ENCODE measurements at places on chromosomes 12 and 14.

- no peak for DNase-seq
Observed at GRCh38 chr12:12482959-12483358, 79.7 kb downstream of the DUSP16 start.

- no peak for DNase-seq
Observed at GRCh38 chr12:56257071-56257470, 1.1 kb downstream of the ANKRD52 start.

DNA sequence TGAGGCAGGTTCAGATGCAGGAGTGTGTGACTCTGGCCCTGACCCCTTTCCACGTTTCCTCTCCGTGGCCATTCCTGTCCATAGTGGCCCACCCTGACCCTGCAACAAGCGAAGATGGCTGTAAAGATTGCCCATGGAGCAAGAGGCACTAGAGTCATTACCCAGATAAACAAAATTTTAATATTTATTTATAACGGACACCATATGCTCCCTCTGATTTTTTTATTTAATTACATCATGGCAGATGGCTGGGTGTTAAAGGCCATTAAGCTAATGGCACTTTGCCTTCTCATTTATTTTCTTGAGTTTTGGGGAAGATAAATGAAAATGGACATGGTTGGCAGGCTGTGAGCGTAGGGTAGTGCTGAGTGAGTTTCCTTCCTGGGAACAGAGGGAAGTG lies 58.7 kb downstream of the WSCD2 start:
- no peak for DNase-seq

DNA sequence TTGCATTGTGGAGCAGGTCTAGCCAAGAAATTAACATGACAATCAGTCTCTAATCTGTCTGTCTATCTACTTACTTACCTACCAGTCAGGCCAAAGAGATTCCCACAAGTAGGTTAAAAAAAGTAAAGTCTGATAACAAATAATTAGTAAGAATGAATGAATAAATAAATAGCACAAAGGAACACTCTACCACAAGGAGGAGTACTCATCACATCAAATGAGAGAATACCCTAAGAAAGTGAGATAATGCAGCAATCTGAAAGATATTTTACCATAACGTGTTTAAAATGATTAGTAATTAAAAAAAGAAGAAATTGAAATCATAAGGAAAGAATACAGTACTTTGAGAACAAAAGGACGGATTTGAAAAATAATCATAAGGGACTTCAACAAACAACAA lies 187.2 kb downstream of the SYNE2 start:
- peak; percentile 60 for DNase-seq

DNA sequence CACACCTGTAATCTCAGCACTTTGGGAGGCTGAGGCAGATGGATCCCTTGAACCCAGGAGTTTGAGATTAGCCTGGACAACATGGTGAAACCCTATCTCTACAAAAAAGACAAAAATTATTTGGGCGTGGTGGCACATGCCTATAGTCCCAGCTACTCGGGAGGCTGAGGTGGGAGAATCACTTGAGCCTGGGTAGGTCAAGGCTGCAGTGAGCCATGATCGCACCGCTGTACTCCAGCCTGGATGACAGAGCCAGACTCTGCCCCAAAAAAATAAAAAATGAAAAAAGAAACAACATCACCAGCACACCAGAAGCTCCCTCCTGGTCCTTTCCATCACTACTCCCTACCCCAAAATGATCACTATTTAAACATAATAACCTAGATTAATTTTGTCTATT lies 2.6 kb downstream of the VEZT start:
- no peak for DNase-seq

DNA sequence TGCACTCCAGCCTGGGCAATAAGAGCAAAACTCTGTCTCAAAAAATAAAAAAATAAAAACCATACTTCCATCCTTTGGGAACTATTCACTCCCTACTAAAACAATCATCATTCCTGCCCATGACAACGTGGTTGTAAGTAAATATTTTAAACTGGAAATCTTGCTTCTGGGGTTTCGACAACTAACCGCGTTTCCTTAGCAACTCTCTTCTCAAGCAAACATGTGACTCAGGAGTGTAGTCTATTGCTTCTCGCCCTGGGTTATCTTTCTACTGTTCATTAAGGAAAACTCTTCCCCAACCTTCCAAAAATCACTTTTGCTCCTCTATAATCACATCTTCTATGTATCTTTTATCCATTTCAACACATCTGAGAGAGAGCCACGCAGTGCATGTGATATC lies 21.8 kb downstream of the APPL2 start:
- no peak for DNase-seq

DNA sequence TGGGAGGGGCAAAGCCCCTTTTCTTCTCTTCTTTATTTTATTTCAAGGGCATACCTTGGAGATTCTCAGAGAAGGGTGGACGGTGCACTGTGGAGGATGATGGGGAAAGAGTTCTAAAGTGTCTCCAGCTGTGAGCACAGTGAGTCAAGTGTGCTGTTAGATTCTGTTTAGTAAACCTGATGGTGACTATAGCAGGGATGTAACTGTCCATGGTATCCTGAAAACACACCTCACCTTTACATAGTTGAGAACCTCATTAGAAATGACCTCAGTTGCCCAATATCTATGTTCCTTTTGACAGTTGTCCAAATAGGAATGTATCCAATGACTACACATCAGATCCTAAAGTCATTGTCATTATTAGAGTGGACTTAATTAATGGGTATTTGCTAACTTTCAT lies 38.0 kb downstream of the CNTN1 start:
- no peak for DNase-seq

DNA sequence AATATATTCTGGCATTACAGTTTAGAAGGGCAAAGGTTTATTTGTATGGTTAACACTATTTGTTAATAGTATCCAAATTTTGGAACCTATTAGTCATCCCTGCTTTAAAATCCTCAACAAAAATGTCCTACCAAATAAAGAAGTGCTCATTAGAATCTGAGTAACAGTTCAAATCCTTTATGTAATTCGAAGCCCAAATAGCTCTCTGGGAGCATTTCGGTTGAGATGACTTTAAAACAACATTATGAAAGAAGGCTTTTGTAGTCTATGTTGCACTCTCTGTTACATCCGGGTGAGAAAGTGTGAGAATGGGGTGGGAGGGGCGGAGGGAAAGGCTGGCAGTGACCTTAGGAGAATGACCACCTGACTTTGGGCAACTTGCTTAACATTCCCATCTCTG lies 59.7 kb downstream of the SLC38A1 start:
- DNase-seq: peak; percentile 51

DNA sequence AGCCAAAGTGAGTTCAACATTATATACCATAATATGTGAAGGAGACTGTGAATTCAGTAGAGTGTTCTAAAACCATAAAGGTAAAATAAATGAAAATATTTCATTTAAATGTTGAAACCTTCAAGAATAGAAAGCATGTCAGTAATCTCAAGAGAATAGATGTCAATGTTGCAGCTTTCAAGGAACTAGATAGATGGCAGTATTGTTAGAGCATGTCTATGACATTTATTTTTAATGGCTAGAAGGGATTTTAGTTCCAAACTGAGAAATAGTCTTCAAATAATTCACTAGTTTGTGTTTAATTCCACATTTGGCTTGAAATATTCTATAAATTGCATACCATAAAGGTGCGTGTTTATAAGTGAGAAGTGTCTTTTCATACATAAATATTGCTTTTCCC lies 326.5 kb downstream of the FLRT2 start:
- DNase-seq: peak; percentile 45

DNA sequence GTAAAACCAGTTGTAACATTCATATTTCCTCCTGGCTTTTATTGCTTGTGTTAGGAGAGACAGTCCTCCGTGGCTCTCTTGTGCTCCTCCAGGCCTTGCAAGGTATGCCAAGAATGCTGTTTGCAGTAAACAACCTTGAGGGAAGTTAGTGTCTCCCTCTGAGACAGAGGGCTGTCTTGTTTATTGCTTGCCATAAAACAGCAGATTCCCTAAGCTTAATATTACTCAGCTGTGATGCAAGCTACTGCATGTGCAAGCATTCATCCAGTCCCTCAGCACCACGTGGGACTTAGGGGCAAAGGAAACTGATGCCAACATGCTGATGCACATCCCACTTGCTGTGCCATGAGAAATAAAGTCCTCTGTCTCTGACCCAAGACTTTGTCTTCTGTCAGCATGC lies 6.6 kb downstream of the POMT2 start:
- peak; percentile 89 for DNase-seq

DNA sequence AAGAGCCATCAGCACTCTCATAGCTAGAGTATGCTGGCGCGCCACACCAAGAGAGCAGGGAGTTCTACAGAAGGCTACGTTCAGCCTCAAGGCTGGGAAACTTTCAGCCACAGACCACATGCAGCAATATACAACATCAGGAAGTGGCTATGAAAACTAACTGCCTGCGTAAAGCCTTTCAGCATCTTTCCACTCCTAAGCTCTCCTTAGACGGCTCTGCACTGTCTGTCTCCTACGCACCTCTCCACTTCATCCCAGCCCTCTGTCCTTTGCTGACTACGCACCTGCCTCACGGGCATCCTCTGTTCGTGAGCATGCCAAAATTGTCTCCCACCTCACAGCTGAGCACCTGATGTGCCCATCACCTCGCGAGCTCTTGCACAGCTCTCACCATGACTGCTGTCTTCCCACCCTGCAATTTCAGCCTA lies 9.7 kb downstream of the MPHOSPH9 start:
- no peak for DNase-seq

DNA sequence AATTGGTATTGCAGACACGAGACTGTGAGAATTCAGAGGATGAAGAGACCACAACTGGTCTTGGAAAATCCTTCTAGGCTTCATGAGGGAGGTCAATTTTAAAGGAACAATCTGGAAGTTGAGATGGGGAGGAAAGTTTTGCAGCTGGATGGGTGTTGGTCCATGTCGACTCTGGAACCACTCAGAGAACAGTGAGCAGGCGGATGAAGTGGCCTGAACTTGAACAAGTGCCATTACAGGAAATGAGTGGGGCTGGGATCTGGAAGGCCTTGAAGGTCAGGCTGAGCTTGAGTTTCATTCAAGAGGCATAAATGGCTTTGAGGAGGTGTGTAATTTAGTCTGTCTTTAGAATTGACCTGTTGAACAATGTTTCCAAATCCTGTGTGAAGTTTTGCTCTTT lies 140.9 kb downstream of the GALC start:
- no peak for DNase-seq

DNA sequence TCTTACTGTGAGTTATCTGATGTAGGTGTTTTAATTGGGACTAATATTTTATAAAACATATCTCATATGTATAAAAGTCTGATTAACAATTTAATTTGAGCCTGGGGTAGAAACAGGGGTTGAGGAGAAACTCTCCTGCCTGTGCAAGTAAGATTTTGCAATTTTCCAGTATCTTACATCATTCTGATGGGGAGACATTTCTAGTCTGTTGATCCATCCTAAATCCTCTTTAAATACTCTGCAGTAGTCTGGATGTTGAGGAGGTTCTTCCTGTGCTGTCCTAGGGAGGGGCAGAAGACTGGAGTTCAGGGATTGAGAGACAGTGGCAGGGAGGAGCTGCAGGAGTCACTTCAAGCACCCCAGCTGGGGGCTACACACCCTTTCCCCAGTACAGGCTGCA lies 287.8 kb downstream of the ADGRD1 start:
- no peak for DNase-seq

GRCh38 chr14:102140750-102141145 lies 1.1 kb downstream of the WDR20 start:
- peak; percentile 8 for DNase-seq

DNA sequence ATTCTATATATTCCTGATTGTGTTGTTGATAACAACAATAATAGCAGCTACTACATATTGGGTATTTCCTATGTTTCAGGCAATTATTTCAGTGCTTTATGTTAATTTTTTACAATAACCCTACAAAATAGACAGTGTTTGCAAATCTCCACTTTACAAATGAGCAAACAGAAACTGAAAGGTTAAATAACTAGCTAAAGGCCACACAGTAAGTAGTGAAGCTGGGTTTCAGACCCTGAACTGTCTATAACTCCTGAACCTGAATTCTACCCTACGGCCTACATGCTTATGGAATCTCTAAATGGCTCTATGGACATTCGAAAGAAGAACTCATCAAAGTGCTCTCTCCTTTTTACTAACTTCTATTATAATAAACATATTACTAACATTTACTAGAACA lies 19.7 kb upstream of the NUDT4 start:
- no peak for DNase-seq

GRCh38 chr12:9334041-9334692 lies 126.0 kb upstream of the PZP start:
- no peak for DNase-seq

GRCh38 chr12:53623548-53624385 lies 2.4 kb downstream of the ATF7 start:
- DNase-seq: peak; percentile 88

- no peak for DNase-seq
Observed at GRCh38 chr14:42513837-42514236, 907.2 kb downstream of the LRFN5 start.

DNA sequence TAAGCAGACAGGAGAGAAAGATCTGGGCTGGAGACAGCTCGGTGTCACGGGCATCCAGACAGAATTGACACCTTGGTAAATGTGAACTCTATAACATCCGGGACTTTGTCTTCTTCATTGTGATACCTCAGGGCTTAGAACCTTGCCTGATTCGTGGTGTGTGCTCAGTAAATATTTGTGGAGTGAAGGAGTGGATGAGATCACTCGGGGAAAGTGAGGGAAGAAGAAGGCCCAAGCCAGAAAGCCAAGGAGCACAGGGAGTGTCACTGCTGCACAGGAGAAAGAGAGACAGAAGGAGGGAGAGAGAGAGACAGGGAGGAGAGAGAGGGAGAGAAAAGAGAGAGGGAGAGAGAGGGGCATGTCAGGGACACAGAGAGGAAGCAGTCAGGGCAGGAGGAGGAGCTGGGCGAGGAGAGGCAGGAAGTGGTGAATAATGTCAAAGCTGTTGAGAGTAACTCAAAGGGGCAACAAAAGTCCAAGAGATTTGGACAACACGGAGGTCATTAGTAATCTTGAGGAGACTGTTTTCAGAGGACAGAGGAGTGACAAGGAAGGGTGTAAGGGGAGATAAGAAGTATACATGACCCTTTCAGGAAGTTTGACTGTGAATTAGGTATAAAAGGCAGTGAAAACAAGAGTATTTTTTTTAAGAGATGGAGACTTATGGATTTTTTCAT lies 141.6 kb upstream of the MAX start:
- peak; percentile 48 for DNase-seq

- peak; percentile 34 for DNase-seq
Observed at GRCh38 chr14:105532735-105533141, 6.4 kb downstream of the TMEM121 start.

- DNase-seq: peak; percentile 99
Observed at GRCh38 chr12:56688129-56688845, at the start of gene PTGES3. PTGES3 (minus strand) TSS chr12:56688284; CDS start chr12:56687999, 285 bp downstream.

DNA sequence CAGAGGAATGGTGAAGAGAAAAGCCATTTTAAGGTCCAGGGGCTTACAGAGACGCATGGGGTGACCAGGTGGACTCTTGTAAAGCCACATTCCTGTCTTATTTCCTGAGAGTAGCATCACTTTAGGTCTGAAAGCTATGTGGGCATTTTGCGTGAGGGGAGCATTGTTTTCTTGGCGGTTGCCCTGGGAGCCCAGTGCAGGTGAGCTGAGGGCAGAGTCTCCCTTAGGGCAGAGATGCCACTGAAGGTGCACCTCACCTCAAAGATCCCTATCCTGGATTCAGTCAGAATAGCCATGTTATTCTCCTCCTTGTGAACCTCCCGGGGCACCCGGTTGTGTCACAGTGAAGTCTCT lies 12.4 kb downstream of the GLRX5 start:
- DNase-seq: no peak
